Fibroblast of skin of right biceps (primary cell): ENCODE measurements at places on chromosomes 1 and 21.

GRCh38 chr1:154748405-154748775 is 121.7 kb downstream of the KCNN3 start:
- DNase-seq = no peak

GRCh38 chr1:227304665-227305064 is 13.6 kb downstream of the CDC42BPA start:
- DNase-seq = no peak

GRCh38 chr1:2526824-2527555 is 594 bp upstream of the PANK4 start:
- peak; percentile 45 for DNase-seq

DNA sequence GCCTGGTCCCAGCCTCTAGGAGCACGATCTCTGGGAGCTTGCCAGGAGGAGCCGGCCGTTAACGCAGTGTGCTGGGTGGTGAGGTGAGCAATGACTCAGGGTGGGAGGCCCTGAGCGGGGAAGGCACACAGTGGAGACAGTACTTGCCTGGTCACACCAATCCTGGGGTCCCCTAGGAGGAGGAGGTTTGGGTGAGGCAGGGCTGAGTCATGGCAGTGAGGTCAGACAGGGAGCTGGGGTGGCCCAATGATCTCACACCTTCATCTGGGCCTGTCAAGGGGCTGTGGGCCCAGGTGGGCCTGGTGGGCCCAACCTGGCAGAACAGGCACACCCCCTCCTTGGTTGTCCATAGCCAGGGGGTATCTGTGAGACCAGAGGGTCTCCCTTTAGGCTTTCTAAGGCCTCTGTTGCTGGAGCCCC is 8.6 kb upstream of the EDN2 start:
- DNase-seq = peak; percentile 97

GRCh38 chr1:90720145-90720636 is 3.1 kb upstream of the BARHL2 start:
- no peak for DNase-seq

DNA sequence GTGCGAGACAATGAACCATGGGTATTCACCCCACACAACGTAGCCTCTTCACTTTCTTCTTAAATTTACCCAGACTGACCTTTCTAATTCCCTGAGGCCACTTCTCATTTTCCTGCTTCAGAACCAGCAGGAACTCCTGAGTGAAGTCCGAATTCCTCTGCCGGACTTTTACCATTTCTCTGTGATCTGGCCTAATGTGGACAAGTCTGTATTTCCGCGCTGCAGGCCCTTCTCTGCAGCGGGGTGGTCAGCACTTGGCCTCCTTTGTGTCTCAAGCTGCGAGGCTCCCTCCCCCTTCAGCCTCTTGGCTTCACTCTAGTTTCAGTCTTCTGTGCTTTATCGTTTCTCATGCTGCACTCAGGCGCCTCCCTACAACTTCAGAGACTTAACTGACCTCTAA is 9.4 kb upstream of the CTBS start:
- DNase-seq = no peak

DNA sequence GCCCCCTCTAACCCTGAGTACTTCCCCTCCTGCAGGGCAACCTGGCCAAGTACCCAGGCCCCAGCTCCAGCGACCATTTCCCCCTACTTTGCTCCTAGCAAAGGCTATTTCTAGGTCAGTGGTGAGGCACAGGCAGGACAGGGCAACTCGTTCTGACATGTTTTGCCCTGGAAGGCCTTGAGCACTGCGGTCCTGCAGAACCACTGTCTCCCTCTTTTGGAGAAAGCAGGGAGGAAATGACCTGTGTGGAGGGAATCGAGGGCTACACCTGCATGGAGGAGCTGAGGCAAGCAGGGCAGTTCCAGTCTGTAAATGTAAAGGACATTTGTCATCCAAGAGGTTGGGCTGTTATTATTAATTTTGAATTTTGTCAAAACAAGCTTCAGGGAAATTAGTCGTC is 99.1 kb downstream of the PPIAL4G start:
- DNase-seq = no peak

- DNase-seq = no peak
Observed at GRCh38 chr1:44592208-44593145, 81.8 kb downstream of the TMEM53 start.

- peak; percentile 28 for DNase-seq
Observed at GRCh38 chr1:184199438-184200085, 148.0 kb downstream of the TSEN15 start.

GRCh38 chr1:48105165-48105564 is 108.0 kb upstream of the TRABD2B start:
- DNase-seq = no peak

DNA sequence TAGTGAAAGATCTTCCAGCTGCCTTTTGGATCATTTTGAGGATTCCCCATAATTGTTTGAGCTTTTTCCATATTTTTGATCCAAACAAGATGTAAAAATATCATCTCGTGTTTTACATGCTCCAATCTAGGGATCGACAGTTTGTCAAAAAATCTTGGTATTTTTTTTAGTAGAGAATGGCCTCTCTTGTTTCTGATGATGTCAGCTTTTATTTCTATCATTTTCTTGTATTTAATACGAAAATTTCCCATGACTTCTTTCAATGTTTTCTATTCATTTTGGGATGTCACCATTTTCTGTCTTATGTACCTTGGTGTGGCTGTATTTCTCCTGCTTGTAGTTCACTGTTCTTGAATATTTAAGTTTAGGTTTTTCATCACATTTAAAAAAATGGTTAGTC is 812.0 kb upstream of the NCAM2 start:
- no peak for DNase-seq

DNA sequence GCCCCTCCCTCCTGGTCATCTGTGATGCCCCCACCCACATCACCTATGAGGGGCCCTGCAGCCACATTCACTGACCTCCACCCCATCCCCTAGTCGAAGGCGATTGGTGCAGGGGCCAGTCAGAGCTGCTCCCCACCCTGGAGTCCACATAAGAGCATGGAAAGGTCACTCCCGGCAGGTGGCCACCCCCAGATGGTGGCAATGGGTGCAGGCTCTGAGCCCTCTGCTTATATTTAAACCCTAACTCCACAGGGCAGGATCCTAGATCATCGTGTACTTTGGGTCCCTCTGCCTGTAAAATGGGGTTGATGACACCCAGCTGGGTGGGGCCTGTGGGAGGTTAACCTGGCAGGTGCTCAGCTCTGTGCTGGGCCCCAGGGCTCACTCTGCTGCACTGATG is 186.8 kb upstream of the C1orf174 start:
- DNase-seq = no peak

DNA sequence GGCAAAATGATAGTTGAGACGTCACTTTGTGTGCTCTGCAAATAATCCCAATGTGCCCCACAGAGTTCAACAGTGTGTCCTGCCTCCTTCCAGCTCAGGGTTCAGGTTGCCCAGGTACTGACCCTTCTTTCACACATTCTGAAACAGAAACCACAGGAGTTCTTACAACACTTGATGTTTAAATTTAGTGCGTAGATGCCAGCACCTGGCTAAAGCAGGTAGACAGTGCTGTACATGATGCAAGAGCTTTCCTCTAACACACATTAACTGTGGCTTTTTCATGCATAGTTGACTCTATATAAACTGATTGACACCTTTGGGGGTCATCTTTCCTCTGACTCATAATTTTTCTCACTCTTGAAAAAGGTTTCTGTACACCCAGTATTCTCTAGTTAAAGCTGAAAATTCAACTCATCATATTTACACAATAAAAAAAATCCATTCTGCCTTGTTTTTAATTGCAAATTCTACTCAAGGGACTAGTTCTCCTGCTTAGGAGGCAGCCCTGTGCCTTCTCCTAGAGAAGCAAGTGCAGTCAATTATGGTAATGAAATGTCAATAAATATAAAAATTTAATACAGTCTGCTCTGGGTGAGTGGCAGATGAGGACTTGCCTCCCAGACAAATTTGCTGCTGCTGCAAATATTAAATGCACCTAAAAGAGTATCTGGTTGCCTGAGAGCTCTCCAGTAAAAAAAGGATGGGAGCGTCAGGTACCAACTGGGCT is 91.4 kb downstream of the NR5A2 start:
- no peak for DNase-seq
